ENCODE measurements at places on chromosomes 4 and X. TPM values are rescaled to one million over a fixed set of nuclear protein-coding genes. Genes with fewer than 3 reads are reported as not detected.

- no peak for DNase-seq
Observed at GRCh38 chr4:165439344-165439743, 60.5 kb downstream of the CPE start.

GRCh38 chr4:172865103-172865502 lies 303.5 kb upstream of the GALNT7 start:
- no peak for DNase-seq

DNA sequence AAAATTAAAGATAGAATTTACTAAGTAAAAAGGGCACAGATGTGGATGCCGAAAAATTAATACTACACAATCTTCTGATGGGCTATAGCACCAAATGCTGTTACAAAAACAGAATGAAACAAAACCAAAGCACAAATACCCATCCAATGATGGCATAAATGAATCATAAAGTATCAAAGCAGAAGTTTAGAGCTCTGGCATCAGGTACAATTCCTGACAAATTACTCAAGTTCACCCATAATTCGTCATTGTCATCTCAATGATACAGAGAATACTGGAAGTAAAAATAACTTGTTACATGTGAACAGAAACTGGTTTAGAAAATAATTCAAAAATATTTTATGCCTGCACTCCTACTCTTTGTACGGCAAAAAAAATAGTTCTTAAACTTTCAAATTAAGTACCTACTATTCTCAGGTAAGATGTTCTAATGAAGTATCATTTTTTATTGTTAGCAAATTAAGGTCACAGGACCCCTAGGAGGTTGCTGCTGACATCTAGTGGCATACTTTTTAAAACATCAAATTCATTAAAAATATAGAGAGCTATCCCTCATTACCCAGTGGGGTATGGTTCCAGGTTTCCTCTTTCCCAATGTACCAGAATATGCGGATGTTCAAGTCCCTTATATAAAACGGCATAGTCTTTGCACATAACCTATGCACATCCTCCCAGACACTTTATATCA lies 126.1 kb downstream of the INPP4B start:
- DNase-seq, result no peak

DNA sequence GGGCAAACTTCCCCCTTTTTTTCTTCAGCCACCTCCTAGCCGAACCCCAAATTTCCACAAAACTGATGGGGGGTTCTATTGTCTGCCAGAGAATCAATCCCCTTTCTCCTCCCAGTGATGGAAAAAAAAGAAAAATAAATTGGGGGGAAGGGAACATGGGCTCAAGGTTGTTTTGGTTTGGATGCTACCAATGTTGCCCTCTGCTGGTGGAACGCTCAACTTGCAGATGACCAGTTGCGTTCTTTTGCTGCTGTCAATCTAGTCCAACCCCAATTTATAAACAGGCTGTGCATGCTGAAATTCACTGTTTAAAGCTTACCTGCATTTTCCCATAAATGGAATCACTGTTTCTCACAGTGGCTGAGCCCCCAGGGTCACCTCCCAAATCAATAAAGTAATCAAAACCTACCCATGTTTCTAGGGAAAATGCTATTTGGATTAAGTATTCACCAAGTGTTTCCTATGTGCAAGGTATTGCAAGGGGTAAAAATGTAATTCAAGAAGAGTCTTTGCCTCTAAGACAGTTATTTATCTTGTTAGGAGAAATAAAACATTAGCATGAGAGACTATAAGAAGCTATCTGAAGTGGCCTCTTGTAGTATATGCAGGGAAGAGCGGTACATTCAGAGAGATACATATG lies 116.7 kb upstream of the TMEM164 start:
- no peak for DNase-seq

DNA sequence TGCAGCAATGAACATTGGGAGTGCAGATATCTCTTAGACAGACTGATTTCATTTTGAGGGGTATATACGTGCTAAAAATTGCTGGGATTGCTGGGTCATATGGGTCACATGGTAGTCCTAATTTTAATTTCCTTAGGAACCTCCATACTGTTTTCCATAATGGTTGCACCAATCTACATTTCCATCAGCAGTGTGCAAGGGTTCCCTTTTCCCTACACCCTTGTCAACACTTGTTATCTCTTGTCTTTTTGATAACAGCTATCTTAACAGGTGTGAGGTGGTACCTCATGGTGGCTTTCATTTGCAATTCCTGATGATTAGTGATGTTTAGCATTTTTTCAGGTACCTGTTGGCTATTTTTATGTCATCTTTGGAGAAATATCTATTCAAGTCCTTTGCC lies 57.0 kb downstream of the GPC3 start:
- no peak for DNase-seq

DNA sequence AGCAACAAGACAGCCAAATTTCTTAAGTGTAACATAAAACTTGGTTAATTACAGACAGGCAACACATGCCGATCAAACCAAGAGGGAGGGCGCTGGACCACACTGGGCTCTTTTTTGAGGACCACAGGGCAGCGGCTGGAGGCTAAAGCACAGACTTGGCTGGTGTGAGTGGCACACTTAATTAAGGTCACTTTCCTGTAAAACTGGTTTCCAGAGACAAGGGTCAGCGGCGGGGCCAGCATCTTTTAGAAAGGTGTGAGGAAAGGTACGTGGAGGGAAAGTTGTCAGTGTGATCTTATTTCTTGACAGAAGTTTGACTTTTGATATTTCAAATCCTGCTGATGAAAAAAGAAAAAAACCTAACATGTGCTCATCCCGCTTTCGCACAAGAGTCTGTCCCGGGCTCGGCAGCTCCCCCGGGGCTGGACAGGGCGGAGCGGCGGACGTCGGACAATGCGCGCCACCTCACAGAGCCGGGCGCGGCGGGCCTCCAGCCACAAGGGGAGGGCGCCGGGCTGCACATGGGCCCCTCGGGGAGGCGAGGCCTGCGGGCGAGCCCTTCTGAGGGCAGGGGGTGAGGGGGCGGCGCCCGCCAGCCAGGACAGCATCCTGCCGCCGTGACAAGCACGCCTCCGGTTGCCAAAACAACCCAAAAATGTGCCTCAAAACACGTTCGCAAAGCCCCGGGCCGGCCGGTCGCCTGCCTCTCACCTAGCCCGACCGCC lies 660 bp upstream of the HSPA4L start:
- peak; percentile 64 for DNase-seq

DNA sequence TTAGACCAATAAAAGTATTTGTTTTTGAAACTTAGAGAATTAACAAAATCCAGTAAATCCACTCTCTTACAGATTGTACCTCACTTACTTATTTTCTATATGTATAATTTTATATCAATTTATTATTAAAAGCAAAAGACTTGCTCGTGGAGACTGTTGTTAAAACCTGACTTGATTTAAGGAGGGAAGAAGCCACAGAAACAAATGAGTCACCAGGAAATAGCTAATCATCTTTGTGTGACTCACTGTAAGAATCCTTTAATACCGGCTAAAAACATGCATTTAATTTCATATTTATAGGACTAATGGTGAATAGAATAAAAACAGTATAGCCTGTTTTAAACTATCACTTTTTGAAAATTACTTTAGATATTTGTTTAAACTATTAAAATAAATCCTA lies 29.9 kb upstream of the UBE2NL start:
- DNase-seq, result no peak

The GATA1 gene
- not detected for total RNA-seq

The NPY5R gene
- total RNA-seq, result 0.55 TPM

The SMR3B gene
- total RNA-seq, result not detected

The BANK1 gene
- 1.3 TPM for total RNA-seq

The TSPAN7 gene
- total RNA-seq, result 97.1 TPM

- DNase-seq, result no peak
Observed at GRCh38 chrX:1558761-1559468, 21.9 kb upstream of the P2RY8 start.

The ADH4 gene
- 0.31 TPM for total RNA-seq

GRCh38 chrX:124594017-124594651 lies 247.8 kb downstream of the SH2D1A start:
- DNase-seq, result no peak

The ODAPH gene
- total RNA-seq, result not detected

DNA sequence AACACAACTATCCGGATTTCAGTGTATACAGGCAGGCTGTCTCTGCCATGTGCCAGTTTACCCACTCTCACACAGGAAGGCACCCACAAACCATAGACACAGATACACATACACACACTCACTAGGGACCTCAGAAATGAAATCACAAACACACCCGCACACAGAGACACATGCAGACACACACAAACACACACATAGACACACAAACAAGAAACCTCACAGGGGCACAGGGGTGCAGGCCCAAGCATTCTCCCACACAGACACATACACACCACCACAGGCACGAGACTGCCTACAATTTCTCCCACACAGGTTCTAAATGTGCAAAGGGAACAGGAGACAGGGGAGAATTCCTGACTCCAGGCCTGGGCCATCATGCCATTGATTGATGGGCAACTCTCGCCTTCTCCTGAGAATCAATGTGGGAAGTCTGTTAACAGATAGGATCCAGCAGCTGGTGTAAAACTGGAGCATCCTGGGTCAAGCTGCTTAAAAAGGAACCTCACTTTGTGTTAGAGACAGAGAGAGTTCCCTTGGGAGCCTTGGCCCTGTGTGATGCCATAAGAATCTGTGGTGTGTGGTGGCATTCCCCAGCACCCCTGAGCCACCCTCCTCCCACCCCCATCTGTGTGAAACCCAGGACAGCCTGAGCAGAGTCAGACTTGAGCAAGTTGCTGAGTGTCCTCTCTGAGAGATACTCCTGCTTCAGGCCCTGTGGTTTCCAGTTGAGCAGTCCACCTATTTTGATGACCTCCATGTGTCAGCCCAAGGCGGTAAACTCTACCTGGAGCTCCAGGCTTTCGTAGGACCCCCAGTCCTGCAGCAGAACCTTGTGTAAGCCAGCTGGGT lies 33.9 kb downstream of the NBDY start:
- no peak for DNase-seq

- no peak for DNase-seq
Observed at GRCh38 chr4:169274033-169274432, 3.3 kb upstream of the SH3RF1 start.

The ERCC6L gene
- total RNA-seq, result 0.61 TPM

The CFAP47 gene
- not detected for total RNA-seq

The HHIP gene
- 4.9 TPM for total RNA-seq

DNA sequence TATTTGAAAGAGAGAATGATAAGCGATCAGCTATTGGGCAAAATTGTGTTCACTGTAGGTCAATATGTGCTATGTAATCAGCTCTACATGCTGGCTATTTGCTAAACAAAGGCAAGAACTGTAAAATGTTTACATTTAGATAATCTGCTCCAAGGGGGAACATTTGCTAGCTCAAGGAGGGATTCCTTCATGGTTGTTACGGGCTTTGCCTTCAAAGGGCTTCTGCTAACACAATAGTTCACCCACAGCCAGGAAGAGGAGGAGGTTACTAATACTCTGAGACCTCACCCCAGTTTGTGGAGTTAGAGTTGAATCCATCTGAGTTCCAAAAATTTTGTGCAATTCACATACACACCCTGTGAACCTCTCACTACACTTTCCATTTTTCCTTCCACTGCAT lies 107.6 kb upstream of the BMP3 start:
- DNase-seq, result no peak

DNA sequence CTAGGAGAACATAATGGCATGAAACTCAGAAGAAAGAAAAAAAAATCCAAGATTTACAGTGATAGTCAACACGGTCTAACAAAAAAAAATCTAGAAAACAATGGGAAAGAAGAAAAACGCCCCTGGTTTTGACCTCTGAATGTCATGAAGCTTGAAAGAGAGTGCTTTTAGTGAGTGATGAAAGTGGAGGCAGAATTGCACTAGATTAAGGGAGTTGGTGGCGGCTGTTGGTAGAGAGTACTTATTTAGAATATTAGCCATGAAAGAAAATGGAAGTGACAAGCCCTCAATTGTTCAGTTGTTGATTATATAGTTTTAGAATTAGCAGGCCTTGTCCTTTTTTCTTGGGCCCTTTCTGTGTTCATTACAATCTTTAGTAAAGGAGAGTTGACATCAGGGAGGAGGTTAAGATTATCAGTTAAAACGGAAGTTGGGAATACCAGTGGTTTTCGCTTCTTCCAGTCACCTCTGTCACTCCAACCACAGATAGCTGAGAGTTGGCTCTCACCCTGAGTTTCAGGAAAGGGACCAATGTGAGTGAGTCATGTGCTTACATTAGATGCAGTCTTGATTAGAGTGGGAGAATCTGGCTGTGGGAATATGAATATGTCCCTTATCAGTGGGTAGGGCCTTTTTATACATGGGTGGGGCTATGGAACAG lies 29.7 kb downstream of the EREG start:
- DNase-seq, result peak; percentile 46

The ATOH1 gene
- 73.2 TPM for total RNA-seq
